Activated T-helper 1 cell treated with anti-CD3 and anti-CD28 coated beads, Interleukin-12 subunit alpha, Interleukin-12 subunit beta, Interleukin-2, Interleukin-4 antibody, amounts not matched to agents 30 ng/mL and 10 ng/mL and 1 ng/mL, durations not matched to agents 14 hours and 24 hours and 36 hours (primary cell): ENCODE measurements at places on chromosomes 4 and X. TPM values are rescaled to one million over a fixed set of nuclear protein-coding genes. Genes with fewer than 3 reads are reported as not detected.

Gene KDR
- not detected in 2 replicates for total RNA-seq

Gene TEX13D
- total RNA-seq: 0.05 TPM in 1 of 2 replicates, not detected in the other

Gene MAGEE2
- not detected in 2 replicates for total RNA-seq

Gene VCX
- total RNA-seq: not detected in 2 replicates

Gene FAM149A
- total RNA-seq: 0.61 TPM in 1 of 2 replicates, not detected in the other

Gene GSTCD
- total RNA-seq: 17.0 and 20.9 TPM in 2 replicates

Gene FAAH2
- total RNA-seq: 7.2 and 7.3 TPM in 2 replicates

Gene PHOX2B
- total RNA-seq: not detected in 2 replicates

Gene MMRN1
- not detected in 2 replicates for total RNA-seq

Gene DUSP21
- not detected in 2 replicates for total RNA-seq

Gene PCDH18
- total RNA-seq: not detected in 2 replicates
